ENCODE measurements at places on chromosomes 2 and 18.

GRCh38 chr18:40980171-40980570 is 974.9 kb upstream of the PIK3C3 start:
- DNase-seq, result no peak

DNA sequence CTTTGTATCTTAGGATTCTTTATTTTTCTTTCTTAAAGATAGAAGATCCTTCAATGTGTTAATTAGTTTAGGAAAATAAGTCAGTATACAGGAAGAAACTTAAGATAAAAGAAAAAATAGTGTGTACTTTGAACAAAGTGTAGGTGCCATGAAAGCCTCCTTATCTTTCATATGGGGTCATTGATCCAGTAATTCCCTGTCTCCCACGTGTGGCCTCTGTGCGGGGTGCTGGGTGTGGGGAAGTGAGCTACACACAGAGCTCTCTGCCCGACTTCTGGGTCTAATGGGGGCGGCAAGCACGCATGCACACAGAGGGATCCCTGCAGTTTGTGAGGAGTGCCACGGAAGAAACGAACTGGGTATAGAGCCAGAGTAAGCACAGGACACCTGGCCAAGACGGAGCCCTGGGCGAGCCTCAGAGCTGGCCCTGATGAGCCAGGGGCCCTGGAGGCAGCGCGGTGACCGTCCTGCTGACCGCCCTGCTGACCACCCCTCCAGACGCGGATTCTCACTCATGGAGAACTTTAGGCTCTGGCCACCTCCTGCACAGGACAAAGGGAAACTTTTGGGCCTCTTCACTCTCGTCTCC is 253.5 kb downstream of the ACKR3 start:
- DNase-seq, result no peak

DNA sequence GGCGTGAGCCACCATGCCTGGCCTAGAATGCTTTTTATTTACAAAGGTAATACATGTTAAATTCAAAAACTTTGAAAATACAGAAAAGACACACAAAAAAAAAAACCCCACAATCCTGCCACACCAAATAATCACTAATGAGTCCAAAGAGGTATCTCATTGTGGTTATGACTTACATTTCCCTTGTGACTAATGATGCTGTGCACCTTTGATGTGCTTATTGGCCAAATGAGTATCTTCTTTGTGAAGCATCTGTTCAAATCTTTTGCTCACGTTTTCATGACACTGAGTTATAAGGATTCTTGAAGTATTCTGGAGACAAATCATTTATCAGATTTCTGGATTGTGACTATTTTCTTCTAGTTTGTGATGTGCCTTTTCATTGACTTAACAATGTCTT is 6.4 kb upstream of the NLRC4 start:
- DNase-seq, result no peak

DNA sequence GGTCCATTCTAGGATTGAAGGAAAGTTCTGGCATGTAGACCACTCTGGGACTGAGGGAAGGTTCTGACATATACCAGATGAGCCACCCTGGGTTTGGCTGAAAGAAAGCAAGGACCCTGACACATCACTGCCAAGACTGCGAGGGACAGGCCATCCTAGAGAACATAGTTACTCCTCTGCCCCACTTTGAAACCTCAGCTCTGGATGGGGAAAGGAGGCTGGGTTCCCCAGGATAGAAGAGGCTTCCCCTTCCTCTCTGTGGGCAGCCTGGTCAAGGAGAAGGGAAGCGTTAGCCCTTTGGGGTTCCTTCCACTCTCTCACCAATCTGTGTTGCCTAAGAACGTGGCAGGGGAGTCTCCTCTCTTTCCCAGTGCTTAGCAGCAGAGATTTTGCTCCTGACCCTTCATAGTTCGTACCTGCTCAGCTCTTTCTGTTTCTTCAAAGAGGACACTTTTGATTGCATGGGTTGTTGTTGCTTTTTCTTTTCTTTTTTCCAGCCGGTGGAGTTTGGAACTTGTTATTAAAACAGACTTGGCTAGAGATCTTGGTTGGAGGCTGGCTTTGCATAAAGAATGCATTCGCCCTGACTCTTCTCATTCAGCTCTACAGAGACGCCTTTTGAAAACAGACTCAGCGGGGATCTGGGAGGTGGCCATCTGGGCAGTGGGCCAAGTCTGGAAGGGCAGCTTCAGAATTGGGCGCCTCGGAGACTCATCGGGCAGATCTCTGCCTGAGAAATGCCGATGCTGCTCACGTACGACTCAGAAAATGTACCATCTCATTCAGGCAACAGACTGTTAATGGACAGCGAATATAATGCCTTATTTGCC is 166.1 kb downstream of the CLIP4 start:
- DNase-seq, result no peak

DNA sequence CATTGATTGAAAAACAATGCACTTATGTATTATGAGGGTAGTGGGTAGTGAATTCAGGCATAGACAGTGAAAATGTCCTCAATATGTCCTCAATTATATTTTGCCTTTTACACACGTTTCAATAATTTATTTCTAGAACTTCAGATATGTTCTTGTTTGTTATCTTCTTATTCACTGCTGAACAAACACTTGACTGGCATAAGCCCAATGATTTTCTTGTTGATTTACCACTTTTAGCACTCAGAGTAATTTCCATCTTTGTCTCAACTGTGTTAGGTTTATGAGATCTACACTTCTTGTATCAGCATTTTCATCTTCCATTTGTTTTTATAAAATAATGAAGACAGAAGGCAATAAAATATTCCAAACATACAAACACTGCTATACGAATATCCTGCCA is 61.8 kb upstream of the DCC start:
- no peak for DNase-seq

GRCh38 chr2:144496977-144497598 is 22.8 kb downstream of the ZEB2 start:
- DNase-seq, result no peak

DNA sequence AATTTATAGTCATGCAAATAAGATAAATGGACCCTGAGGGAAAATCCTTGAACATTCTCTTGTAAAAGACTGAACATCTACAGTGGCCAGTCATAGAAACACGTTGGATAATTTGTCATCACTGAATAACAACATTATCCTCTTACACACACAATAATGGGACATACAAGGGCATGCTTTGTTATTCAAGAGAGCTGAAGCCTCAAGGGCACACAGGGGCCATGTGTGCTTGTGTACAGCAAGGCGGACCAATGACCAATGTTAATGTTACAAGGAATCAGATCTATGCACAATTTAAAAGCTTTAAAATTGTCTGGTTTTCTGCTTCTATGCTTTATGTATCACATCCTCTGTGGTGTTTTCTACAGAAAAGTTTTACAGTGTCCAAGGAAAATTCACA is 23.7 kb downstream of the COL6A3 start:
- no peak for DNase-seq

DNA sequence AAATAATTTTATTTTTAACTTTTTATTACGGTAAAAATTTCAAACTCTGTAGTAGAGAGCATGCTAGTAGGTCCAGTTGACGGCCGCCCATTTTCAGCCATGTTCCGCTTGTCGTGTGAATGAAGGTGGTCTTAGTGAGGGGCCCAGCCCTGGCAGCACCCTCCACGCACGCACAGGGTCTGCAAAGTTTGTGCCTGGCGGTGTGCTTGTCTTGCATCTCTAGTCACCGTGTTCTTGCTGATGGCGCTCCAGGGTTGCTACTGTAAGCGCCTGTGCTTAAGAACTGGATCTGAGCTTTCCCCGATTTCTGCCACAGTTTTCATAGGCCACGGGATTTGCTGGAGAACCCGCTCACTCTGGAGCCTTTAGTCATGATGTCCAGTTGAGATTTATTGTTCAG is 28.9 kb downstream of the LDLRAD4 start:
- no peak for DNase-seq

GRCh38 chr2:23122681-23123215 is 262.2 kb upstream of the KLHL29 start:
- DNase-seq, result no peak

- no peak for DNase-seq
Observed at GRCh38 chr2:17652681-17653394, 100.8 kb downstream of the SMC6 start.

GRCh38 chr18:8793445-8794155 is 88.2 kb downstream of the MTCL1 start:
- DNase-seq, result no peak

DNA sequence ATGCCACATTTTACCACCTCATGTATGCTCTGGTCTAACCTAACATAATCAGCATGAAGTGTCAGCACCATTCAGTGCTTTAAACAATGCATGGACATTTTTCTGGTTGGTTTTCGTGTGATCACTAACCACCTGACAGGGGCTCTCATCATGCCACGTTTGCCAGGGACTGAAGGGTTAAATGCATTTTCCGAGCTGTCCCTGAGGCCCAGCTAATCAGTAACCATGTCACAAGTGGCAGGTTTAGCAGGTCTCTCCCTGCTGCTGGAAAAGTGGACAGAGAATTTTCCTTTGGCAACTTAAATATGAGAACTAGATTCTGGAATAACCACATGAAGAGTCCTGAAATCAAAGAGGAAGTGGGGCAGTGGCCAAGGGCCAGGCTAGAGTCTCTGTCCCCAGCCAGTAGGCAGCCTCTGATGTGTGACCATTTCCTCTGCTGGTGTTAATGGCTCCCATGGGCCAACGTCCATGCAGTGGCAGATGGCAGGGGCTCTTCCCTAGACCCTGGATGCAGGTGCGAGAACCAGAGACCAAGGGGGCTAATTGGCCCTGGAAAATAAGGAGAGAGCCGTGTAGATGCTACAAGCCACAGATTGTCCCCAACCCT is 69.5 kb downstream of the TPGS2 start:
- no peak for DNase-seq

GRCh38 chr18:51342815-51343214 is 145.3 kb upstream of the MEX3C start:
- DNase-seq, result no peak

DNA sequence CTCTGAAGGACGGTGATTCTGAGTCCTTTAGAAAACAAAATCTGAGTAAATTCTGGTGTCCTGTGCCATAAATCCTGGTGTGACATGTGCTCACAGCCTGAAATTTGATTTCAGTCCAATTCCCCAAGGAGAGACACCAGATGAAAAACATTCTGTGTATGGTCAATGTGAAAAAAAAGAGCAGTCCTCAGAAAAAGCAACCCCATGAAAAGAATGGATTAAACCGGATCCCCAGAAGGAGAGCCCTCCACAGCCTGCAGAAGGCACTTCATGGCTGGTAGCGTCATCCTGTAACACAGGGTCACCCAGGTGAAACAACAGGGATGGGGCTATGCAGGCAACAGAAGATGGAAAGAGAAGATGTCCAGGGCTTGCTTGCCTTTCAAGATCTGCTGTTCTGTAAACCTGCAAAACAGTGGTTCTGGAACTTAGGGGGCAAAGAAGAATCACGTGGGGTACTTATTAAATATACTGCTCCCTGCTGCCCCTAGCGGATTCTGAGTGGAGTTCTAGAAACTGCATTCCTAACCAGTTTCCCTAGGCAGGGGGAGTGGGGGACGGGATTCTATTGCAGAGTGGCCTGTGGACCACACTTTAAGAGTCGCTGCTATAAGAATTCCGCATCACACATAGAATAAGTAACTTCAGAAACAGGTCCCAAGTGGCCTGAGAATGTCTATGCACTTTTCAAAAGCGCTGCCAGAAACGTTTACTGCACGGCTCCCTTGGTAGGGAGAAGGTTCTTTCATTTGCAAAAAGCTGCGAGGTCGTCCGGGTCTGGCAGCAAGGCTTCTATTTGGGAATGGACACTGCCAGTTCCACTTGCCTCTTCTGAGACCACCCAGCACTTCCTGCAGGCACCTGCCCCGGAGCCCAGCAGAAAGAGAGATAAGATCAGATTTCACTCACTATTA is 118.9 kb upstream of the ARL5A start:
- DNase-seq, result no peak

DNA sequence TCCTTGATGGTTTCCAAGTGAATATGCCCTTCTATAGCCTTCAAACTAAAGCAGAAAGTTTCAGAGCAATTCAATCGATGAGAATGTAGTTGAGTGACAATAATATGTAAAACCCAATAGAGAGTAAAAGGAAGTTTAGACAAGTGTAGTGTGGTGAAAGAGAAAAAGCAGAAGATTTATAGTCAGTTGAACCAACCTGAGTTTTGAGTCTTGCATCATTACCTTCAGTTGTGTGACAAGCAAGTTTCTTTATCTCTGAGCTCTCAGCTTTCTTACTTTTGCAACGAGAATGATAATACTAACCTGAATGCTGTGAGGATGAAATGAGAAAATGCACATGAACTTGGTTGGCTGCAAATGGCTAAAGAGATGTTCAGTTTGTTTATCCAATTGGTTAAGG is 40.6 kb upstream of the TMEM247 start:
- no peak for DNase-seq

DNA sequence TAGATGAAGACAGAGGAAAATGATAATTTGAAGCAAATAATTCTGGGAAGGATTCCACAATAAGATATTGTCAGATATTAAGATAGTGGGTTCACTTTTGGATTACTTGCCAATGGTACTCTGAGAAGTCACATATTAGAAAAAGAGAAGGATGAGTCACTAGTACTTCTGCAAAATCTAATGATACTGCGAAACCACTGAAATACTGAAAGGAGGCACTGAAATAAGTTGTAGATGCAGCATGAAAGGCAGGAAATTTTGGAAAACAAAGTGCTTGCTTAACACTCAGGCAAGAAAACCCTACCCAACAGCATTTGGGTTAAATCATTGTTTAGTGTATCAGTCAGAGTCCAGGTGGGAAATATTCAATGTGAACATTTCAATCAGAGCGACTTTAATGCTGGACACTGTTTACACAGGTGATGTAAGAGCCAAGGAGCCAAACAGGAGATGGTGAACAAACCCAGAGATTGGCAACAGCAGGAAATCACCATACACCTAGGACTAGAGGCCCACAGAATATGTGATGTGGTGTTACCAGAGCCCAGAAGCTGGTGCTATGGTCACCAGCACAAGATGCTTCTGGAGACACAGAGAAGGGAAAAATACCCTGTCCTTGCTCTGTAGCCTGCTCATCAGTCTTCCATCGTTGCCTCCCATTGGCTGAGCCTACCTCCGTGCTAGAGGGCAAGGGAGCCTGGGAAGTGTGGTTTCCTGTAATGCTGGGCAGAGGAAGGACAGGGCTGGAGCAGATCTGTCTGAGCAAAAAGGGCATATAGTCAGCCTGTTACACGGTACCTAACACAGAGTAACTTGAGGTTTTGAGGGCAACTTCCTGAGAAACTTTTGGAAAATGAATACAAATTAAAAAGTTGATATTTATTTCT is 204.7 kb upstream of the ITGA4 start:
- DNase-seq, result no peak

DNA sequence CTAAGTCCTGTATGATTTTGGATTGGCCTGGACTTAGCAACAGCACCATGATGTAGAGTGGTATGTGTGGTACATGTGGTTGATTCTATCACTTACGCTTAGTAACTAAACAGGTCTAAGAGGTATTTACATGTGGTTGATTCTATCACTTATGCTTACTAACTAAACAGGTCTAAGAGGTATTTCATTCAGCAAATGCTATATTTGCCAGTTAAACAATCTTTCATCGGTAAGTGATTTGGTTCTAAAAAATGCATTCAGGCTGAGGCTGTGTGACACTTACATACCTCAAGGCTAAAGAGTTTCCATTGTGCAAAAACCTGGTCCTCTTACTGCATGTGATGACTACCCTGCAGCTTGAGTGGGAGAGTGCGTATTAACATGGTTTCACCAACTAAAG is 13.1 kb downstream of the EIF4E2 start:
- no peak for DNase-seq

All from activated CD4-positive, CD25-positive, alpha-beta regulatory T cell (primary cell).